ENCODE measurements at places on chromosomes 6 and 20. TPM values are rescaled to one million over a fixed set of nuclear protein-coding genes. Genes with fewer than 3 reads are reported as not detected.

Gene PNPLA1
- total RNA-seq = 0.20 TPM

Gene TNF
- 0.24 TPM for total RNA-seq

Gene SLC17A1
- not detected for total RNA-seq

Gene PCK1
- total RNA-seq = 0.64 TPM

Gene CYP39A1
- total RNA-seq = 3.4 TPM

Gene C6orf118
- not detected for total RNA-seq

Gene GNMT
- total RNA-seq = not detected

Gene ANKEF1
- 6.7 TPM for total RNA-seq

Gene TP53TG5
- 0.36 TPM for total RNA-seq

- ATAC-seq = no peak
Measured at GRCh38 chr20:31516651-31517050, 2.4 kb downstream of the HM13 start.

GRCh38 chr20:49446080-49446479, 36.4 kb downstream of the KCNB1 start:
- no peak for ATAC-seq

GRCh38 chr6:47090881-47091280, 48.7 kb upstream of the ADGRF1 start:
- no peak for ATAC-seq

DNA sequence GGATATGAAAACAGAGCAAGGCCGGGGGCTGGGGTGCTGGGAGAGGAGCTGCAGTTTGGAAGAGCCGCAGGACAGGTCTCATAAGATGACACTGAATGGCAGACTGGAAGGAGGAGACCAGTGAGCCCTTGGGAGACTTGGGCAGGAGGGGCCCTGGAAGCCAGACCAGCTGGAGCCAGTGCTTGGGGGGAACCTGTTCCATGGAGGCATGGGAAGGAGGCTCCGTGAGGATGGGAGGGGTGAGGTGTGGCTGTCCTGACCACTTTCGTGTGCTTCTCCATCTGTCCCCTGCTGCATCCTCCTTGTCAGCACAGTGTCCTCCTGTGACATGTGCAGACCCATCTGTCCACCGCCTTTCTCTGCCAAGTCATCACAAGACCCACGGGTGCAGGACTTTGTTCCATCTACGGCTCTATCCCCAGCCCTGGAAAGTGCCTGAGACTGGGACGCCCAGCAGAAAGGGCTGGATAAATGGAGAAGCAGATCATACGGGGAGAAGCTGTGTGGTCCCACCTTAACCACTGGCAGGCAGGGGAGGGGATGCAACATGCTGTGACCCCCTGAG, 84.8 kb upstream of the MPC1 start:
- no peak for ATAC-seq

- ATAC-seq = no peak
Measured at GRCh38 chr20:51137461-51137860, 114.6 kb upstream of the KCNG1 start.

DNA sequence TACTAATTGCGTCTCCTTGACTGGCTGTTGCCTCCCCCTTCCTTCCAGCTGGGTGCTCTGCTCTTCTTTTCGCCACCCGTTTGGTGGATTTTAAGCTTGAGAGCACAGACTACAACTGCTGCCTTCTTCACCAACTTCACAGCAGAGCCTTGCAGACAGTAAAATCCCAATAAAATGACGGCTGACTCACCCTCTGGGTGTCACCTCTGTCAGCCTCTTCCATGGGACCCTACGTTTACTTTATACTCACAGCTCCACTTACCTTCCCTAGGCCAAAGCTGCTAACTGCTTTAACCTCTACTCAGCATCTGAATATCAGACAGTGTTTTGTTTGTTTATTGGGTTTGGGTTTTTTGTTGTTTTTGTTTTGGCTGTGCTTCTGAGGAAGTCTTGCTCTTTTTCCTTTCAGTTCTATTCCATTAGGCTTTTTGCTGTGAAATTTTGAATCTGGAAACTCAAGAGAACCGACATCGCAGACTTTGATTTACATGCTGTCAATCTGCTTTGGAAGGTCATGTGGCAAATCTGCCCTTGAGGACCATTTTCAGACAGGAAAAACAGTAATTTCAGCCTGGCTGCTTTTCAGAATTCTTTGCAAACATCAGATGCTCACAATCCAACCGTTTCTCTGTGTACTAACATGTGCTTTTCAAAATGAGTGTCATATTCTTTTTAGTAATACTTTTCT, 2.4 kb downstream of the AGPAT4 start:
- ATAC-seq = no peak

GRCh38 chr20:38607351-38607750, 5.7 kb downstream of the ARHGAP40 start:
- no peak for ATAC-seq

GRCh38 chr20:44941120-44941691, 19.0 kb downstream of the TOMM34 start:
- ATAC-seq = no peak

- ATAC-seq = no peak
Measured at GRCh38 chr6:108366236-108366635, 71.4 kb downstream of the AFG1L start.

DNA sequence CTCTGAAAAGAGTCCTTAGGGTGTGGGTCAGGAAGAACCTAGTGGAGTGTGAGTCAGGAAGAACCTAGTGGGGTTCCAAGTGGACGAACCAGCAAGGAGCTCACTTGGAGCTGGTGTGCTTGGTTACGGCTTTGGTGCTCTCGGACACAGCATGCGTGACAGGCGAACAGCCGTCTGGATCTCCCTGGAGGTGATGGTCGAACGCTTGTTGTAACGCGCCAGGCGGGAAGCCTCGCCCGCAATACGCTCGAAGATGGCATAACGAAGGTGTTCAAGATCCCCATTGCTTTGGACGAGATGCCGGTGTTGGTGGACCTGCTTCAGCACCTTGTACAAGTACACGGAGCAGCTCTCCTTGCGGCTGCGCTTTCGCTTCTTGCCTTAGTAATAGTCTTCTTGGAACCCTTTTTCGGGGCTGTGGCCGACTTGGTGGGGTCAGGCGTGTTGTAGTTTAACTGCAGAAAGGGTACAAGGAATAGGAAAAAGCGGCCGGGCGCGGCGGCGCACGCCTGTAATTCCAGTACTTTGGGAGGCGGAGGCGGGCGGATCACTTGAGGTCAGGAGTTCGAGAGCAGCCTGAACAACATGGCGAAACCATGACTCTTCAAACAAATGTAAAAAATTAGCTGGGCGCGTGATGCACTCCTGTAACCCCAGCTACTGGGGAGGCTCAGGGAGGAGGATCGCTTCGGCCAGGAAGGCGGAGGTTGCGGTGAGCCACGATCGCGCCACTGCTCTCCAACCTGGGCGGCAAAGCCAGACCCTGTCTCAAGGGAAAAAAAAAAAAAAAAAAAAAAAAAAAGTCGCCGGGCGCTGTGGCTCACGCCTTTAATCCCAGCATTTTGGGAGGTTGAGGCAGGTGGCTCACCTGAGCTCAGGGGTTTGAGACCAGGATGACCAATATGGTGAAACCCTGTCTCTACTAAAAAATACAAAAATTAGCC, 48.0 kb downstream of the OR2B2 start:
- no peak for ATAC-seq

DNA sequence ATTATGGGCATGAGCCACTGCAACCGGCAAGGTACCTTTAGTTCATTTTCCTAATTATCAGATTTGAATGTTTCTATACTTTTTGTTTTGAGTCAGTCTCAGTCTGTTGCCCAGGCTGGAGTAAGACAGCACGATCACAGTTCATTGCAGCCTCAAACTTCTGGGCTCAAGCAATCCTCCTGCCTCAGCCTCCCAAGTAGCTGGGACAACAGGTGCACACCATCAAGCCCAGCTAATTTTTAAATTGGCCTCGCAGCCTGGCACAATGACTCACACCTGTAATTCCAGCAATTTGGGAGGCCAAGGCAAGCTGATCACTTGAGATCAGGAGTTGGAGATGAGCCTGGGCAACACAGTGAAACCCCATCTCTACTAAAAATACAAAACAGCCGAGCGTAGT, 24.4 kb downstream of the STAU1 start:
- ATAC-seq = no peak

GRCh38 chr6:160360955-160361354, 12.8 kb downstream of the SLC22A3 start:
- peak; percentile 35 for ATAC-seq

DNA sequence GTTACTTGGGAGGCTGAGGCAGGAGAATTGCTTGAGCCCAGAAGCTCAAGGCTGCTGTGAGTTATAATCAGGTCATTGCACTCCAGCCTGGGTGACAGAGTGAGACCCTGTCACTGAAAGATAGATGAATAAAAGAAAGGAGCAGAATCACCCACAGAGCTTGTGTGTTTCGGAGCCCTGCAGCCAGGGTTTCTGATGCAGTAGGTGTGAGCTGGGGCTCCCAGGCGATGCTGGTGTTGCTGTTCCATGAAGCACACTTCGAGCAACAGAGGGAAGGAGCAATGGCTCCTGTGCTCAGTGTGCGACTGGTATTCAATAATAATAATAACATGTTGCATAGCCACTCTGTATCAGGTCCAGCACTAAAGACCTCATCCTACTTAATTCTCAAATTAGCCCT, 197.5 kb upstream of the CST7 start:
- ATAC-seq = no peak

DNA sequence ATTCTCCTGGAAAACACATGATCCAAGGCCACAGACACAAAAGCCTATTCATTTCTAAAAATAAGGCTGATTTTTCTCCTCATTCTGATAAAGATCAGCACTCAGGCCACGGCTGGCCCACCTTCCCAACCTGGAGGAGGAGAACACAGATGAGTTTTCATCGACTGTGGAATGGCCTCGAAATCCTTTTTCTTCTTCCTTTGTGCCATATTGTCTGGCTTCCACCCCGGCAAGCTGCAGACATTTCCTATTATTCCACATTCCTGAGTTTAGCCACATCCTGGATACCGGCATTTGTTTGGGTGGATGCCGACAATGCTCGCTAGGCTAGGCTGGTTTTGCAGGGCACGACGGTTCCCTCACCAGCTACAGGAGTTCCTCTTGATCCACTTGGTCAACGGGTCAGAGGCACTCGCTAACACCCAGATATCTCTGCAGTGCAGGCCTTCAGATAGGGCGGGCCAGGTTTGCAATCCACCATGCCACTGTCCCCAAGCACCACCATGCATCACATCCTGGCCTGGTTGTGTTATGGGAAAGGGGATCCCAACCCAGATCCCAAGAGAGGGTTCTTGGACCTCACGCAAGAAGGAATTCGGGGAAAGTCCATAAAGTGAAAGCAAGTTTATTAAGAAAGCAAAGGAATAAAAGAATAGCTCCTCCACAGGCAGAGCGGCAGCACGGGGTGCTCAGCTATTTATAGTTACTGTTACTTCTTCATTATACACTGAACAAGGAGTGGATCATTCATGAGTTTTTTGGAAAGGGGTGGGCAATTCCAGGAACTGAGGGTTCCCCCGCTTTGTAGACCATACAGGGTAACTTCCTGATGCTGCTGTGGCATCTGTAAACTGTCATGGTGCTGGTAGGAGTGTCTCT, 4.2 kb upstream of the CTSZ start:
- peak; percentile 14 for ATAC-seq

DNA sequence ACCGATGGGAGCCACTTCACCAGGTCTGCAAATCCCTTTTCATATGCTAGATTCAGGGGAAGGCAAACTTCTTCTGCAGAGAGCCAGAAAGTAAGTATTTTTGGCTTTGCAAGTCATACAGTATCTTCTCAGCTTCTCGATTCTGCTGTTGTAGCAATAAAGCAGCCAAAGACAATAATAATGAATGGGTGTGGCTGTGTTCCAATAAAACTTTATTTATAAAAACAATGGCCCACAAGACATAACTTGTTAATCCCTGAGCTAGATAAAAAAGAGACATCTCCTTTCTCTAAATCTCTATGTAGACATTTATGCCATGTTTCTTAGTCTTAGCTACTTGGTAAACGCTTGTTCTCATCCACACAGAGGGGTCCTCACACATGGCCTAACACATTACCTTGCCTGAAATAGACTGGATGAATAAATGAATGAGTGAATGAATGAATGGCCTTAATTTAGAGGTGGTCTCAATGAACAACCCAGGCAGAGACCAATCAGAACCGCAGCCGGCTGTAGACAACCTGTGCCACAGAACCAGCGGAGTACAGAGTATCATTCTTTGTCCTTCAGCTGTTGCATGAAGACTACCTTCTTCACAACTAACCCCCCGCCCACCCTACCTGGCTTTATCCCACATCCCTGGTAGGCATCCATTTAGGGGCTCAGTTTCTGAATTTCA, 13.5 kb upstream of the PREX1 start:
- no peak for ATAC-seq

DNA sequence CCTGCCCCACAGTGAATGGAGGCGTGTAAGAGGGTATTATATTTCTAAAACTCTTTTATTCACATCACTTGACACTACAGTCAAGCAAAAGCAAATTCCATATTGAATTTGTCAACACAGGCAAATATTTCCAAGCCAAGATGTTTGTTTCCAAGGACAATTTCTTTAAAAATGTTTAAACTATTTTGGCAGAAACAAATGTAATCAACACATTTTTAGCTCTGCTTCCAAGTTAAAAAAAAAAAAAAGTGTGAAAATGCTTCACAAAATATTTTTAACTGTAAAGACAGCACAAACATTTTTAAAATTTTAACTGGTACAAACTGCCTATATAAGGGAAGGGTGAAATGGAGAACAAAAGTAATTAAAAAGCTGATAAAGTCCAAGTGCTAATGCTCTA, 44.9 kb upstream of the DST start:
- ATAC-seq = no peak

GRCh38 chr6:72547020-72547419, 74.8 kb upstream of the KCNQ5 start:
- no peak for ATAC-seq

DNA sequence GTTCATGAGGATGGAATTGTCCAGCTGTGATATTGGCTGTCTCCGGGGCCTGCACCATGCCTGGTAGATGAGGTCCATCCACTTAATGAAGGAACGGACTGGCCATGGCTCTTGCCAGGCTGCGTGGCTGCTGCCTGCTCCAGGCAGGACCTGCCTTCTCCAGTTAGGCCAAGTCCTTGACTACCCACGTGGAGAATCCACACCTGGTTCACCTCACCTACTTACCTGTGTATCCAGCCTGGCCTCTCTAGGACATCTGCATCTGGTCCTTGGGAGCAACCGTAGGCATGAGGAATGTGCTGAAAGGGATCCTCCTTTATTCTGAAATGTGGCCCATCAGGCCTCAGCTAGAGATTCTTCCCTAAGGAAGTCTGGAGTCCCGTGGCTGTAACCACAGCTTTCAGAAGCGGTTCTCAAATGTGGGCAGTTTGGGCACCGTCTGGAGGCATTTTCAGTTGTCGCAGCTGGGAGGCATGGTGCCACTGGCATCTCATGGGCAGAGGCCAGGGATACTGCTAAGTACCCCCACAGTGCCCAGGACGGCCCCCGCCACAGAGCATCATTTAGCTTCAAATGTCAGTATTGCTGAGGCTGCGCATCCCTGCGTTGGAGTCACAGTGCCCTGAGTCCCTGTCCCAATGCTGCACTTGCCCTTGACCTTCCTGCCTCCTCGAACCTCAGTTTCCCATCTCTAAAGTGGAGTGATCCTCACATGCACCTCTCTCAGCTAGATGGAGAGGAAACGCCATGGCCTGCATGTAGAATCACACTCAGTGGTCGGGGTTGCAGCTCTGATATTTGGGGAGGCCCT, 67.5 kb downstream of the PHACTR3 start:
- no peak for ATAC-seq

GRCh38 chr6:135073756-135074393, 19.3 kb upstream of the HBS1L start:
- ATAC-seq = no peak

Data from esophagus mucosa (tissue), 1 donor.